Umbilical cord (tissue), 2 donors: ENCODE measurements at places on chromosomes 12 and 14. TPM values are rescaled to one million over a fixed set of nuclear protein-coding genes. Genes with fewer than 3 reads are reported as not detected.

DNA sequence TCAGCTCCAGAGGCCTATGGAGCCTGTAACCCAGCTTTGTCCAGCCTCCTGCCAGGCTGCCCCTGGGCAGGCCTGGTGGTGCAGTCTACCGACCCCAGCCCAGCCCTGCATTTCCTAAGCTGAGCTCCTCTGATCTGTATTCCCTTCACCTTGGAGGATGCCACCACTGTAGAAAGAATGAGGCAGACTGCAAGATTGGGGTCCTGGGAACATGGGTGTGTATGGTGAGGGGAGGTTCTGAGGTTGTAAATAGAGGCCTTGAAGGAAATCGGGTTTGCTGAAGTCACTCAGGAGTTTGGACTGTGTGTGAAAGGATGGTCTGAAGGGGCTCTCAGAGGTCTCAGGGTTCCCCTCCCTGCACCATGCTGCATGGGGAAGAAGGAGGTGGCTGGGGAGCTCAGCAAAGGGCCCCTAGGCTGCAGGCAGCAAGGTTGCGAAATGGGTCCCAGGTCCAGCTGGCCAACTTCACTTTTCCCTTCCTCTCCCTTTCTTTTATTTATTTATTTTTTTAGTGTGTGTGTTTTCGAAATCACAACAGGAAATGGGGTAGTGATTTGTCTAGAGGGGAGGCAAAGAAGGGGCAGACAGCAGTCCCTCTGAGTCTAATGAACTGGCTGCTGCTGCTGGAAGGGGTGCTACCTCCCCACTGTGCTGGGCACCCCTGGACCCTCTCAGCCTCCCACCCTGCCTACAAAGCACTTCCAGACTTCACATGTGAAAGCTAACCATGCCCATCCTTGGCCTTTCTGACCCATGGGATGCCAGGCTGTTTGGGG, 1.2 kb upstream of the LRP1-AS start:
- peak; percentile 66 for DNase-seq

GRCh38 chr14:101065696-101066694, 162.5 kb upstream of the RTL1 start:
- no peak for DNase-seq

- DNase-seq: no peak
Measured at GRCh38 chr12:71594214-71594948, 69.3 kb downstream of the ZFC3H1 start.

DNA sequence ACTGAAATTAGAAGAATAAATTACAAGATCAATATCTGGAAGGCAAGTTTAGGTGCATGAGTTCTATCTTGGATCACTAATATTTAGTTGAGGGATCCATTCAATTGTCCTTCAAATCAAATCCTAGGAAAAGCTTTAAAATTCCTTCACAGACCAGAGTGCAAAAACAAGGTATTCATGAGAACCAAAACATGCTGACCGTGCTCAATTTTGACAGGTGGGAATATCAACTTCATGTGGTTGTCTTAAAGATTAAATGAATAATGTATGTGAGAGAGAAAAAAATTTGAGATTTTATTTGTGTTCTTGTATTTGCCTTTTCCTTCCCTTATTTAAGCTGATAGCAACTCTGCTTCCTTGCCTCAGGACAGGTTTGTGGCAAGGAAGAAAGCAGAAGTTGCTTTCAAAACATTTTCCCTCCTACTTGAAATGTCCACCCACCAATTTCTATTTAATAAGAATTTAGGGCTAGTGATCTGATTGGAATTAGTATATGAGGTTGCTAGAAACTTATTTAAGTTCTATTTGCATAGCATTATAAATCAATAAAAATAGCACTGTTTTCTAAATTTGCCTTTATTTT, 4.9 kb upstream of the PPP1R12A start:
- no peak for DNase-seq

GRCh38 chr12:52389313-52390207, 4.1 kb upstream of the KRT84 start:
- DNase-seq: peak; percentile 81

The MAGOHB gene
- 29.1 TPM for total RNA-seq
